Right cardiac atrium (tissue), 5 donors: ENCODE measurements at places on chromosomes 6 and 20. TPM values are rescaled to one million over a fixed set of nuclear protein-coding genes. Genes with fewer than 3 reads are reported as not detected.
A peak's percentile ranks its signal among the peaks of the same experiment; 100 is the strongest.

- DNase-seq = peak; percentile 50
These were observed 83.3 kb downstream of the RCAN2 start for GRCh38 chr6:46407776-46408530.

- no peak for DNase-seq
These were observed 14.1 kb downstream of the OSBPL2 start for GRCh38 chr20:62252342-62252966.

GRCh38 chr20:43969028-43969447 lies 54.4 kb downstream of the TOX2 start:
- no peak for DNase-seq

- no peak for DNase-seq
These were observed 81.7 kb downstream of the ANKRD60 start for GRCh38 chr20:58146746-58147140.

- DNase-seq = no peak
These were observed 38.9 kb upstream of the LAMP5 start for GRCh38 chr20:9475456-9475855.

DNA sequence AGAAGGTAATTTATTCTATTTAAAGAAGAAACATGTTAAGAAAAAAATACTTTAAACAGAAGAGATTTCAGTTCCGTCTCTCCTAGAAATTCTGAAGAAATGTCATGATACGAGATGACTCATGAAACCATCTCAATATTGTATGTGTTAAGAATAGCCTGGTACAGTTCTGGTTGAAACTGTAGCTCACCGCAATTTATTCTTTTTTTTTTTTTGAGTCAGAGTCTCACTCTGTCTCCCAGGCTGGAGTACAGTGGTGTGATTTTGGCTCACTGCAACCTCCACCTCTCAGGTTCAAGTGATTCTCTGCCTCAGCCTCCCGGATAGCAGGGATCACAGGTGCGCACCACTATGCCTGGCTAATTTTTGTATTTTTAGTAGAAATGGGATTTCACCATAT lies 103.3 kb downstream of the ARHGAP18 start:
- no peak for DNase-seq

DNA sequence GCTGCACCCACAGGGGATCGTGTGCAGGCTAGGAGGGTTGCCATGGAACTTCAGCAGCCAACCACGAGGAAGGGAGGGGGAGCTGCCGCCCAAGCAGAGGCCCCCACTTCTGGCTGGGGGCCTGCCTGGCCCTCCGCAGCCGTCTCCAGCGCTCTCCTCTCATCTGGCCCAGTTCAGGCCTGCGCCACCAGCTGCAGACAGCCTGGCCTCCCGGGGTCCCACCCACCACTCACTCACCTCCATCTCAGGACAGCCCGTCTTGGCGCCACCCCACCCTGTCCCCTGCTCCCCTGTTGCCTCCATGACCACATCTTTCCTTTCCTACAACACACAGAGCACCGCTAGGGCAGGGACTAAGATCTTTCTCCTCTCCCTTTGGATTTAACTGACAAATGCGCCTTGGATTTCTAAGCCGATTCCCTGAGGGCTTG lies 98.7 kb downstream of the ANKRD60 start:
- no peak for DNase-seq

GRCh38 chr6:40131675-40132074 lies 197.4 kb upstream of the MOCS1 start:
- no peak for DNase-seq

GRCh38 chr6:39426073-39426456 lies 103.6 kb upstream of the KCNK16 start:
- no peak for DNase-seq

GRCh38 chr20:16747291-16747811 lies 807 bp upstream of the OTOR start:
- no peak for DNase-seq

DNA sequence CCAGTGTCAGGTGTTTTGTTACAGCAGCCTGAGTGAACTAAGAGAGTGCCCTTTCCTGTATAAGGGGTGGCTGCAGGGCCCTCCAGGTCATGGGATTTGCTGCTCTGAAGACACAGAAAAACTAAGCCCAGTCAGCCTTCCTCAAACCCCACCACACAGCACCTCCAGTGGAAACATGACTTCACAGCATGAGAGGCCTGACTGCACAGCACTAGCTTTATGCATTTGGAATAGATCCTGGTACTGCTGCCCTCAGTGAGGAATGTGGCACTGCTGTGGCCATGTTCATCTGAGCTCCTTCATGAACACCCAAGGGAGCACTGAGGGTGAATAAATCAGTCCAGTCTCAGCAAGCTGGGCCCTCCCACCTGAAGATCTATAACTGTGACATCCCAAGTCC lies 296.1 kb upstream of the FOXQ1 start:
- DNase-seq = no peak

DNA sequence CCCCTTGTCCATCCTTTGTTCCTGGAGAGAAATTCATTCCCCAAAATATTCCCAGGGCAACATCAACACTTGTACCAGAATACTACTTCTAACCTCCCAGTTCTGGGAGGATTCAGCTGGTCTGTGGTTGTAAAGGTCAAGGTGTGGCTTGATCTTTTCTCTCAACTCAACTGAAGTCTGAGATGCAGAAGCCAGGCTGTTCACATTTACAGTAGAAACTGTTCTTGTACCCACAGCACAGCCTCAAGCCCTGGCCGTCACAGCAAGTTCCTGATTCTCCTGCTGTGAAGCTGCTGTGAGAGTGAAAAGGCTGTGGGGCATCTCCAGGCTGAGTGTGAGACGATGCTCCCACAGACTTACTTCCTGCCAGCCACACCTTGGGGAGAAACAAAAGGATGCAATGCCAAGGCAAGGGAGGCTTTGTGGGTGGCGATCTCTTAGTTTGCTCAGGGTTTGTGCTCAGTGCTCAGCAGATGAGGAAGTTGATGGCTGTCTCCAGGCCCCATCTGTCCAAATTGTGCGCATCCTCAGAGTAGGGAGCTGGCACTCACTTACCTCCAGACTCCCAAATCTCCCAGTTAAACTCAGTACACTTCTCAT lies 143.9 kb upstream of the FOXA2 start:
- no peak for DNase-seq

DNA sequence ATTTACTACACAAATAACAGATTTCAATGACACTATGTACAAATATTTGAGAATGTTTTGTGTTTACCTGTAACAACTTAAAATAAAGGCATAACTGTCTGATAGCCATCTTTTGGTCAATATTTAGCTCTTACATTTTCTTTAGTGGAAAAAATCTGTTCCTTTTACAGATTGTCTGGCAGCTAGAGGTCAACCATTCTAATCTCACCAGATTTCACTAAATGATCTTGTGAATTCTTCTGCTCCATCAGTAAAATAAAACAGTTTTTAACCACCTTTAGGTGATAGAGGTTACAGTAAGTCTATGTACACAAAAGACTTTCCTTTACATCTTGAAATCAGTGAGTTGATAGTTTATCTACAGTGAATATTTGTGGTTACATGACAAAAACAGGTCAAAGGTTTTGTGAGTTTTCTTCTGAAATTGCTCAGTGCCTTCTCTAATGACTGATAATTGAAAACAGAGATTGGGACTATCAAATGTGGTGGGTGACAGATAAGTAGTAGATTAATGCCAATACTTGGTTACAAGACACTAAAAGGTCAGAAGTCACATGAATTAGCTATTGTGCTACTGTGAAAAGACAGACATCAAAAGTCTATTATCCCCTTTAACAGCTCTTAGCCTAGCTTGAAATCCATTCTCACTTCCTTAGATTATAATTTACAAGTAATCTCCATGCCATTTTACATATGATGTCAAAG lies 47.4 kb downstream of the BMP5 start:
- DNase-seq = no peak

DNA sequence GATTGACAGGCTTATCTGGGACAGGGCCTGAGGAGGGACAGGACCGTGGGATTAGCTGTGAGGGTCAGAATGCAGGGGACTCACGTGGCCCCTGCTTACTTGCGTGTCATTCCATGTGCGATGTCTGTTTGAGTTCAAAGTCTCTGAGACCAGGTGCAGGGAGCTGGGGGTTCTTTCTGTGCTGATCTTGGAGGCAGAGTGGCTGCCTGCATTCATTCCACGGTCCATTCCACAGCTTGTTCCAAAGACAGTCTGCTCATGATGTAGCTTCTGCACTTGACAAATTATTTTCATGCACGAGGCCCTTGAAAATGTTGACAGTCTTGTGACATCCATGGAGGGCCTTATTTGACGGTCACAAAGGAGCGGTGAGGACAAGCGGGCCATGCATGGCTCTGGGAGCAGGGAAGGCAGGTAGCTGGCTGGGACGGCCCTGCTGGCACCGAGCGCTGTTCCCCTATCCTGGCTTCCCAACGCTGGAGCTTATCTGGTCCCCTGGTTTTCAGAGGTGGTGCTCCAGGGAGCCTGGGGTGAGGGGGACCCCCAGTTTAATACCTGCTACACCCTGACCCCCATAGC lies 156.3 kb upstream of the RNF24 start:
- no peak for DNase-seq

DNA sequence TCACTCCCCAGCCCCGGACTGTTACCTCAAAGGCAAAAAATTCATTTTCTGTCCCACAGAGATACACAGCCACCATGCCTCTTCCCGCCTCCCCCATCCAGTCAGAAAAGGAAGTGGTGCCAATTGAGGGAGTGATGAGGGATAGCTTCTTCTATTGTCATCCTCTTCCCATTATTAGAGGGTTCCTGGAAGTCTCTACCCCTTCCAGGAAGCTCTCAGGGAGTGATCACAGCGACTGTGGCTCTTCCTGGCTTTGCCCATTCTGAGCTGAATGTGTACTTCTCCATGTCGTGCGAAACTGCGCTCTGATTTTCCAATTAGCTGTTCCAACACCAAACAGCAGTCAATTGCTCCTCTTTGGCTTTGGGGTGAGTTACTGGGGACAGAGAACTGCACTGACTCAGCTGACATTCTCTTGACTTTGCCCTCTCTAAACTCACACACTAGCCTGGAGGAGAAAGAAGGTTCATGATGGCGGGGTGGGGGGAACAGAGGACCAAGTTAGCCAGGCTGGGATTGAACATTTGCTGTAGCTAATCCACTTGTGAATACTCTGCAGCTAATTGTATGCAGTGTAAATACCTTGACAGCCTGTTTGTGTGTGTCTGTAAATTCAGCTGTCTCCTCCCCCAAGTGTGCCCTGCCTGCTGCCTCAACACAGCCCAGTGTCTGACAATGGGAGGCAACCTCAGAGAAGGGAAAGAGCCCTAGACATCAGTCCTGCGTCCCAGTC lies 2.4 kb upstream of the MDGA1 start:
- DNase-seq = no peak

GRCh38 chr20:44552950-44553908 lies 29.1 kb upstream of the PKIG start:
- DNase-seq = no peak

DNA sequence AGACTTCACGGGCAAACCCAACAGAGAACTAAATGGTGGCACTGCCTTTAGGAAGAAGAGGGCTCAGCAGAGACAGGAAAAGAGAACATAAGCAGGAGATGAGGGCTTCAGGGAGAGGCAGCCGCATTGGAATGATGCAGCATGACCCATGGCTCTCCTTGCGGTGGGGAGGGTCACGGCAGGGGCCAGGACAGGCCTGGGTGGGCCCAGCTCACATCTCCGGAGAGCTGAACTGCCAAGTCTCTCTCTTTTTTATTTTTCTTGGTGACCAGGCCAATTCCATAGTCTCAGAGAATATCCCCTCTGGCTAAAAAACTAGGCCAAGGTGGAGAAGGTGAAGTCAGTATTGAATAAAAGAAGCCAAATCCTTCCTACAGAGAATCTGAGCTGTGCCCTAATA lies 77.5 kb upstream of the TRAF3IP2 start:
- DNase-seq = peak; percentile 81

The ADGRF5 gene
- 38.1 TPM for total RNA-seq

The TFAP2D gene
- total RNA-seq = not detected

The LTB gene
- 0.60 TPM for total RNA-seq

The SCRT2 gene
- total RNA-seq = not detected

The TXLNB gene
- 94.1 TPM for total RNA-seq

The MATN4 gene
- total RNA-seq = 0.15 TPM

The IL20RA gene
- 2.5 TPM for total RNA-seq

The SLC25A27 gene
- total RNA-seq = 15.5 TPM

The MYO6 gene
- total RNA-seq = 8.5 TPM

The TFAP2A gene
- total RNA-seq = 0.71 TPM
